Epithelial cell of prostate (primary cell): ENCODE measurements at places on chromosomes 3 and 15.

GRCh38 chr15:60324706-60325438, 72.9 kb downstream of the ANXA2 start:
- DNase-seq = no peak

GRCh38 chr3:76034649-76035048, 249.3 kb upstream of the ZNF717 start:
- DNase-seq = no peak

DNA sequence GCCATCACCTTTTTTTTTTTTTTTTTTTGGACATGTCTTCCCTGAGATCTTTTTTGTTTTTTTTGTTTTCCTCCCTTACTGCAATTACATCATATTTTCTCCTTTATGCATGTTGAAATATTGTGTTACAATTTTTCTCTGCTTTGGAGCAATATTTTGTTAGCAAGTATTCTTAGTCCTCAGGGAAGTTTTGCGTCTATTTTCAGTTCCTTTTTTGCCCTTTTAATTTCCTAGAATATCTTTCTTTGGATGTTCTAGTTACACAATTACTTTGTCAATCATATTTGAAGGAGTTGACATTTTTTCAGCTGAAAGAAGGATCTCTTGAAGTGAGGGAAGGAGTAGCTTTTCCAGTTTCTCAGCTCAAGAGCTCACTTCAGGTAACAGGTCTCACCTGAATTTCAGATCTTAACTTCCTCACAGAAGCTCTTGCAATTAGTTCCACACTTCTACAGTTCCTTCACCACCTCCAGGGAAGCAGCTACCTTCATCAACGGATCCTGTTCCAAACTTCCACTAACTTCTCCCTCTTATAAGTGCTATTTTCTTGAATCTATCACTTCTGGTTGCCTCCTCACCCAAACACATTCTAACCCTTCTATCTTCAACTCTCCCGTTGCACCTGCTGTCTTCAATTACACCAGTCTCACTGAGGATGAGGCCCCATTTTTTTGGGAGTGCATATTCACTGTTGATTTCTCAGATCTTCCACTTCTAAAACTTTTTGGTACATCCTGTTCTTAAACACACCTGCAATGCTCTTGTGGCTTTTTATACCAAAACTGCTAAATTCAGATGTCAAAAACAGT, 57.8 kb upstream of the CPOX start:
- no peak for DNase-seq

DNA sequence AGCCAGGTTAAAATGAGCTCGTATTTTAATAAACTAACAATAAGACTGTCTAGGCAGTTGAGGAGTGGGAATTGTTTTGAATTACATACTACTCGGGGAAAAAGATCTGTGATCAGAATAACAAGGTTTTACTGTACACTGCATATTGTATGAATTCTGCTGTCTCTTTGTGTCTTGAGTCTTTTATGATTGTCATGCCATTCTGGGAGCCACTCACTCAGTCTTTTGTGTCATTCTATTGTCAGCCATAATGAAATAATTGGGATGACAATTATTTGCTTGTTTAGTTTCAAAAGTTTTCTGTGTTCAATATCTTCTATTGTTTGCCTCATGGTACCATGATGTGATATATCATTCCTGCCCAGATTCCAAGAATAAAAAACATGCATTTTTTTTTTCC, 339.6 kb upstream of the TBL1XR1 start:
- no peak for DNase-seq

GRCh38 chr15:73493922-73494321, 51.0 kb downstream of the REC114 start:
- no peak for DNase-seq

DNA sequence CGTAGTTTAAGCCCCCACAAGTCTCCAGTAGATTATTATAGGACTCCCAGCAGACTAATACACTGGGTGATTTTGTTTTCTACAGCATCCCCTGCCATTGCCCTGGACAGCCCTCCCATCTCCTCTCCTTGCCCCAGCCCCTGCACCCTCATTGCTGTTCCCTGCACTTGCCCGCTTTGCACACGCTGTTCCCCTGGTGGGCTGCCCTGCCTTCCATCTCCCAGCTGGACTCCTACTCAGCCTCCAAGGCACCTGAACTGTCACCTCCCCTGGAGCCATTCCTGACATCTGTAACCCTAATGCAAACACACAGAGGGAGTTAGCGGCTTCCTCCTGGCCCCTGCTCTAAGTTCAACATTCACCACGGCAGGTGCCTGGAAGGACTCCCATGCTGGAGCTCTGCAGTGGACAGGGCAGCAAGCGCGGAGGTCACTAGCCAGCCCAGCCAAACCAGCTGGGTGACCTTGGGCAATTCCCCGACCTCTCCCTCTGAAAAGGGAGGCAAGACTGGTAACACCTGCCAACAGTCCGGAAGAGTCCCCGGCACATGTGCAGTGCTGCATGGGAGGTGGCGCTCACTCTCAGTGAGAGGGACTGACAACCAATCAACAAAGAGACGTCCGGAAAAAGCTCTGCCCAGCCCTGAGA, 38.8 kb upstream of the IQSEC1 start:
- no peak for DNase-seq

DNA sequence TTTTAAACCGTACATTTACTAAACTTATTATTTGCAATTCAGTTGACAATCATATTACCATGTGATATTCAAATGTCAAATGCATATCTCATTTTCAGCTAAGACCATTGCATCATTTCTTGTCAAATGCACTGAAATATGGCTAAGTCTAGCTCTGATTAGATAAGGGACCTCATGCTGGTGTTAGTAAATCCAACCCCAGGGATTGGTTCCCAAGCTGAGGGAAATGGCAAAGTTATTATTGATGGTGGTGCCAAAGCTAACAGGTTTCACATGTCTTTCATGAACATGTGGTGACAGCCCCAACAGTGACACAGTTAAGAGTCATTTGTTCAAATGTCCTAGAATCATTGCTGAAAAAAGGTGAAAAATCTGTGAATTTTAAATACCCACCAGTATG, 641.1 kb downstream of the MECOM start:
- DNase-seq = no peak

GRCh38 chr3:138371070-138371965, 22.9 kb downstream of the MRAS start:
- no peak for DNase-seq

- DNase-seq = no peak
These were observed 50.5 kb downstream of the POMGNT2 start for GRCh38 chr3:43055393-43055792.

DNA sequence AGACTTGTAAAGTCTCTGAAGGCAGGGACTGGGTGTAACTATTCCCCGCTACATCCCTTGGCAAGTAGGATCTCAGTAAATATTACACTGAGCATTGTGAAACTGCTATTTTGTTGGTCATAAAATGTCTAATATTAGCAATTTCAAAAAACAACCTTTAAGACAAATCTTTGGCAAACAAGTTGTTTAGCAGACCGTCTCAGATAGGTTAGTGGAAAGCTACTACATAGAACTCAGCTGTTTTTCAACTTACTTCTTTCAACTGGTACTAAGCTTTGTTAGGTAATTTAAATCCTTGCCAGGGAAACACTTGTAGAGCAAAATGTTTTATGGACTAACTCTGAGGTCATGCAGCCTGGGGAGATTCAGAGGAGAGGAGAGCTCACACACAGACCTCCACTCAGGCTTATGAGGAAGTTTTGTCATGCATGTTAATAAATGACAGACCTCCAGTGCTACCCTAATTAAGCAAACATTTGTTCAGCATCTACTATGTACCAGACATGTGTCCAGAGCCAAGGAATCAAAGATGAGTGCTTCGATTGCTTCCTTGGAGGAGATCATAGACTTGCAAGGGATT, 61.6 kb upstream of the STAC start:
- DNase-seq = no peak

DNA sequence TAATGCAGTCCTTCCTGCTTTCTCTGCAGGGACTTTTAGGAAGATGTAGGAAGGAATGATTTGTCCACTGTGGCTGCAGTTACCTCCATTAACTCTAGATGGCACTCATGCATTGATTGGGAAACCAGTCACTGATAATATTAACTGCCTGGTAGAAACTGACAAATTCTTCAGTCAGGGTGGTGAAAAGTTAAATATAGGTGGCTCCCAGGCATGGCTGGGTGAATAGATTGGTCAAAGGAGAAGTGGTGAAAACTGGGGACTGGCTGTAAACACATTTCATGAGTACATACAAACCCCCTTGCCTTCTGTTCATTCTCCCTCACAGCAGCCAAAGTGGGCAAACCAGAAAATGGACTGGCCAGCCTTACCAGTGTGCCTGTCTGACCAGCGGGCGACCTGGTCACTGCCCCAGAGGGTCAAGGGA, 333.4 kb downstream of the THSD4 start:
- no peak for DNase-seq

GRCh38 chr15:57468486-57468885, 92.2 kb downstream of the CGNL1 start:
- DNase-seq = no peak

GRCh38 chr3:79030157-79030556, 737.6 kb downstream of the ROBO1 start:
- no peak for DNase-seq

GRCh38 chr15:65569728-65570127, 39.5 kb downstream of the HACD3 start:
- DNase-seq = no peak

GRCh38 chr15:100928632-100929280, 9.6 kb downstream of the LRRK1 start:
- DNase-seq = no peak

GRCh38 chr15:63351170-63351569, 30.5 kb downstream of the CA12 start:
- no peak for DNase-seq

DNA sequence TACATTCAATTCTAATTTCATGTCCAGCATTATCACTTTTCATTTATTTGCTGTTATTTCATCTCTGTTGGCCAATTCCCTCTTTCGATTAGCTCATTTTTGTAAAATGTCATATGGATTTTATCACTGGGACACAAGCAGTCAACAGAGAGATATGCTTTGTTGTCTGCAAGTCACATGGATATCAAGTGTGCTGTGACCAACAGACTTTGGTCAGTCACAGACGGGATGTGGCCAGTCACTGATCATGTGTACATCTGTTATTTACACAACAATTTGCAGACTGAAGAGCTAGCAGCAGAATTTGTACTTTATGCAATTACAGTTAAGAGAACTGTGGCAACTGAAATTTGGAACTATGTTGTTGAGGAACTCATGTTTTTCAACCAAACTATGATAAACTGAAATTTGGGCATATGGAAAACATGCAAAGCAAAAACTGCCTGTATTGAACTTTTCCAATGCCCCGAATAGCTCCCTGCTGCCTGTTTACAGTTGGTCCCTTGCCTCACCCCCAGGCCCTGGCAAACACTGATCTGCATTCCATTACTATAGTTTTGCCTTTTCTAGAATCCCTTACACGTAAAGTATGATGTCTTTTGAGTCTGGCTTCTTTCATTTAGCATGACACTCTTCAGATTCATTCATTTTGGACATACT, 104.4 kb downstream of the RPL22L1 start:
- DNase-seq = no peak

DNA sequence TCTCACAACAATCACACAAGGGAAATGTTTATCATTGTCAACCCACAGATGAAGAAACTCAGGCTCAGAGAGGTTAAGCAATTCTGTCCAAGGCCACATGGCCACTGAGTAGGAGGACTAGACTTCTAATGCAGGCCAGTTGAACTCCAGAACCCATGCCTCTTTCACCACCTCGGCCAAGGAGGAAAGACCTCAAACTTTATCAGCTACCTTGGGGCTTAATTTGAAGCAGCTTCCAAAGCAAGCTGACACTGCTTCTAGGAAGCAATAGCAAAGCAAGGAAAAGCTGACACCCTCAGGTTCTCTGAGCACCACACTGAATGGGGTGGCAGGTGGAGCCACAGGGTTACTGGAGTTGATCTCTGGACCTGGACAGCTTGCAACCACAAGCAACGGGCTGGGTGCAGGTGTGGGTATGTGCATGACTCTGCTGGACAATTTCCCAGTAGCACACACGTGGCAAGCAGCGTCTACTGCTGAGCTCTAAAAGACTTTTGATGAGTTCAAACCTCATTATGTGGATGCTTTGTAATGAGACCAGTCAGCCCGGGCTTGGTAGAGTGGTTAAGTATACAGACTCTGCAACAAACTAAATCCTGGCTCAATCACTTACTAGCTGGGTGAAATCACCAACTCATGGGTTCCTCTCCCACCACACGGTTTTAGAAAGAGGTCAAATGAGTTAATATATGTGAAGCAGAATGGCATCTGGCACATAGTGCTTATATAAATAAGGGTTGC, 23.1 kb downstream of the CCNL1 start:
- DNase-seq = peak; percentile 69

DNA sequence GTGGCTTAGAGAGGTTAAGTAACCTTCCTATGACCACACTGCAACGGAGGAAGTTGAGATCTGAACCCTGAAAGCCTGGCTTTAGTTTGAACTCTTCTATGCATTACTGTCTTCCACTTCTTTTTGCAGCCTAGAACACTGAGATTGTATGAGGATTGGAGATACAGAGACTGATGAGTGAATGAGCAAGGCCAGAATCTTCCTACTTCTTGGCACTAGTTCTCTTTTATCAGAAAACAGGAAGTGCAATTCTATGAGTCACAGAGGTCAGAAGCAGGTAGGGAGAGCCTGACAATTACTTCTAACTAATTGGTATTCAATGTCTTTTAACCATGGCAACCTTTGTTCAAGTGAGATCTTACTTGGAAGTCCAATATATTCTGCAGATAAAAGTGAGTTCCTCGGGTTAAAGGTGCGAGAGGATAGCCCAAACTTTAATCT, 219.0 kb downstream of the SHQ1 start:
- DNase-seq = peak; percentile 20

DNA sequence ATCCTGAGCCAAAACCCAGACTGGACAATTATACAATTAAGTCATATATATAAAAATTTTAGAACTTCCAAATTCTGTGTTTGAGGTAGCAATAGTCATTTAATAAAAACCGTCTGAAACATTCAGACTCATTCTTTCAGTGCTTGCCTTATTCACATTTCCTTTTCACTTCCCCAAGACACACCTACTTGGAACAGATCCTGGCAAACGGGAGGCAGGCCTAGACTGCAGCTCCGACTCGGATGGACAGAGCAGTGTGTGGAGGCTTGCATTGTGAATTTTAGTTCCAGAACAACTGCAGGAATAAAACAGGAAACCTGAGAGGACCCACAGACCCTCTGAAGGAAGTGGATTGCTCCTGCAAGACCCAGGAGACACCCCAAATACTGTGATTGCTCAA, 341.4 kb downstream of the CNTN3 start:
- DNase-seq = no peak
